Calu3 (cell line): ENCODE measurements at places on chromosomes 6 and 20.

DNA sequence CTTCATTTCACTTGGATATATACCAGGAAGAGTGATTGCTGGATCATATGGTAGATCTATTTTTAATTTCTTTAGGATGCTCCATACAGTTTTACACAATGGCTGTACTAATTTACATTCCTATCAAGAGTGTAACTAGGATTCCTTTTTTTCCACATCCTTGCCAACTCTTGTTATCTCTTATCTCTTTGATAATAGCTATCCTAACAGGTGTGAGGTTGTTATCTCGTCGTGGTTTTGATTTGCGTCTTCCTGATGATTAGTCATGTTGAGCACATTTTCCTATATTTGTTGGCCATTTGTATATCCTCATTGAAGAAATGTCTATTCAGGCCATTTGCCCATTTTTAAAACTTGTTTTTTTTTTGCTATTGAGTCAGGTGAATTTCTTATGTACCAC lies 552.4 kb downstream of the RFPL4B start:
- no peak for DNase-seq

DNA sequence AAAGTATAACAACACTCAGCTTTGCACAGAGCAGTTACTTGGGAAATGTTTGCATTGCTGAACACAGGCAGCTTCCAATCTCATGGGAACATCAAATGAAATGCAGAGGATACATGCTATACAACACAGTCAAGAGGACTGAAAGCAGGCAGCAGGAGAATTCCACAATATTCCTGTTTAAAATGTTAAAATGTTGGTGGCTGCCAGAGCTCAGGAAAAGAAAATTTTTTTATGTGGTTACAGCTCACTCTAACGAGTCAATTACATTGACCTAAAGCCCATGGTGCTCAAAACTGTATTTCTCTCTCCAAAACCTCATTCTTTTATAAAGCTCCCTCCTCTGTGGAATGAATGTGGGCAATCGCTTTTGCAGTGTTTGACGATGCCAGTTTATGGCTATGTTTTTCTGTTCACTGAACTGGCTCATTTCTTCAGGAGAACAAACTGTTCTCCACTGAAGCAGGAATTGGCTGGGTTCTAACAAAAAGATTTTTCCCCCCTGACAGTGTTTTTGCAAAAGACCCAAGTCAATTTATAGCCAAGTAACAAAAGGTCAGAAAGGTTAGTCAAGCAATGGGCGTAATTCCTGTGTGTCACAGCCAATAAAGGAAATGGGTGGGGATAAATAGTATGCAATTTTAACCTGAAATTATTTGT lies 69.0 kb downstream of the ZHX3 start:
- no peak for DNase-seq

- DNase-seq: no peak
These were observed 97.0 kb downstream of the NRN1 start for GRCh38 chr6:5909721-5910120.

DNA sequence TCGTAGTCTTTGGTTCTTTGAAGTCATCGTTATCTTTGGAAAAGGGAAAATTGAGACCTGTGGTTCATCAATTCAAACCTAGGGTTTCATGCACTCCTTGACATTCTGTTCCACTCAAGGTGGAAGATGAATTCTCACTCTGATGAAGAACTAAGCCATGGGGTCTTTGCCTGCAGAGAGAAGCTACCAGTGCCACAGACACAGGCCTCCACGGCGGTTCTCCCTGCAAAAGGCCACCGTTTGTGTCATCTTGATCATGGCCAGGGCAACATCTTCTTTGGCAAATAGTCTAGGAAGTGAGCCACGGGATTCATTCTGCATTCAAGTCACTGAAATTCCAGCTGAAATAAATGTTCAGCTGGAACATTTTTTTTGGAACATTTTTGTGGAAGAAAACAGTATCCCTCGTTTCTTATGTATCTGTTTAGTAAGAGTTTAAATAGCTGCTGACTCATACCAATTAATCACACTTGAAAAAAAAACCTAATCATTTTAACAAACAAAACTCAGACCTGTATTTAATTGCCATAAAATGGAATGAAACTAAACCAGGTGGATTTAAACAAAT lies 206.0 kb upstream of the FOXQ1 start:
- no peak for DNase-seq

GRCh38 chr20:40931410-40932044 lies 97.1 kb upstream of the TOP1 start:
- DNase-seq: no peak

DNA sequence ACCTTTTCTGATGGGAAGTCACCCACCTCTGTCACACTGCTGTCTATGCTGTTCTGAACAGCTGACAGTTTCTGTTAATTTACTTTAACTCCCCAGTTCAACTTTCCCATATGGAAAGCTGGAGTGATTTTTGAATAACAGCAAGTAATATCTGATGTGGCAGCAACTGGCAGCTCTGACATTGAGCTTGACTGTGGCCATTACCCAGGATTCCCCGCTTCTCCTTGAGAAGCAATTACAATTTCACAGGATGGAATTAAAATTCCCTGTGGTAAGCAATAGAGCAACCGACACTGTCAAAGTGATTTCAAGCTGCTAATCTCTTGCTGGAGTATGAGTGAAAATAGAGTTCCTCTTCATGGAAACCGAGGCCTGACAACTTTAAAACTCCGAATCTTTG lies 348.1 kb upstream of the SOX4 start:
- no peak for DNase-seq

DNA sequence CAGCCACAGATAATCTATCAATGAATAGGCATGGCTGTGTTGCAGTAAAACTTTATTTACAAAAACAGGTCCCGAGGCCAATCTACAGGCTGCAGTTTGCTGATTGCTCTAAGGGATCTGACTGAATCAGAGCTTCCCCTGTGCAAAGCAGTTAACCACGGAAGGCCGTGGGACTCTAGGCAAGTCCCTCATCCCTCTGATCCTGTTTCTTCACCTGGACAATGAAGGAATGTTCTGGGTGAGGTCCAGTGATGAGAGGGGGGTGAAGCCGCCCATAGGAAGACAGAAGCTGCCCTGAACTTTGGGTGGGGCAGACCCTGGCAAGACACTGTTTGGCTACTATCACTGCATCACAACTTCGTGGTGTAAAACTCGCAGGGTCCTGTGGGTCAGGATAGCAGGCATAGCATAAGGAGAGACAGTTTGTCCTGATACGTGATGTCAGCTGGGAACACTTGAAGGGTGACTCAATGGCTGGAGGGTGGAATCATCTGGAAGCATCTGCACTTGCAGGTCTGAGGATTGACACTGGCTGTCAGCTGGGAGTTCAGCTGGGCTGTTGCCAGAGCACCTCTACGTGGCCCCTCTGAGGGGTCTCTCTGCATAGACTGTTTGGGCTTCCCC lies 33.3 kb upstream of the TGM2 start:
- no peak for DNase-seq

DNA sequence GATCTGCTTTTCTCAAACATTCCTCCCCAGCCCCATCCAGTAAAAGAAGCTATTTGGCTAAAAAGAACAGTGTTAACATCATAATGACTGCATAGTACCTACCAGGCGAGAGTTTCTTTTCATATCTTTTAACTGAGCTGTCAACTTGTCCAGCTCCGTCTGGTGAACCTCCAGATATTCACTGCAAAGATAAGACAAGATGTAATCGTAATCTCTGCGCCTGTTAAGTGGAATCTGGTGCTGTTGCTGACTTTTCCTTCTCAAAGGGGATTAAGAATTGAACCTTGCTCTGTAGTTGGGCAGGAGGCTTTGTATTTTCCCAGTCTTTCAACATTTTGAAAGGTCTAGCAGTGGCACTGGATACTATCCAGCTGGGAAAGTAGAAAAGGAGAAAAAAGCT lies 63.0 kb downstream of the RIPOR2 start:
- no peak for DNase-seq

DNA sequence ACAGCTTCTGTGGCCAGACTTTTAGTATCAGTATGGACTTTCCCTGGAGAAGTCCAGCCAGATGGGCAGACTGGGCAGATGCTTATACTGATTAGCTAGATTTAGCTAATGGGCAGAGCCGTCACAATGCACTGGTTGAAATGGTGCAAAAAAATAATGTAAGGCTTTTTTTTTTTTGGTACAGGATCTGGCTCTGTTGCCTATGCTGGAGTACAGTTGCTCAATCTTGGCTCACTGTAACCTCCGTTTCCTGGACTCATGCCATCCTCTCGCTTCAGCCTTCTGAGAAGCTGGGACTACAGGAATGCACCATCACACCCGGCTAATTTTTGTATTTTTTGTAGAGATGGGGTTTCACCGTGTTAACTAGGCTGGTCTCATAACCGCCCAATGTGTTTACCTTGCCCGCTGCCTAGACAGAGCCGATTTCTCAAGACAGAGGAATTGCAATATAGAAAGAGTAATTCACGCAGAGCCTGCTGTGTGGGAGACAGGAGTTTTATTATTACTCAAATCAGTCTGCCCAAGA lies 16.4 kb upstream of the KIFC1 start:
- peak; percentile 78 for DNase-seq

- DNase-seq: no peak
These were observed 56.1 kb upstream of the CST7 start for GRCh38 chr20:24892931-24893330.
